Renal pelvis (tissue), 12 donors: ENCODE measurements at places on chromosomes 7 and 10. TPM values are rescaled to one million over a fixed set of nuclear protein-coding genes. Genes with fewer than 3 reads are reported as not detected.

- DNase-seq: no peak
These were observed 337.5 kb upstream of the KAT6B start for GRCh38 chr10:74488907-74489306.

DNA sequence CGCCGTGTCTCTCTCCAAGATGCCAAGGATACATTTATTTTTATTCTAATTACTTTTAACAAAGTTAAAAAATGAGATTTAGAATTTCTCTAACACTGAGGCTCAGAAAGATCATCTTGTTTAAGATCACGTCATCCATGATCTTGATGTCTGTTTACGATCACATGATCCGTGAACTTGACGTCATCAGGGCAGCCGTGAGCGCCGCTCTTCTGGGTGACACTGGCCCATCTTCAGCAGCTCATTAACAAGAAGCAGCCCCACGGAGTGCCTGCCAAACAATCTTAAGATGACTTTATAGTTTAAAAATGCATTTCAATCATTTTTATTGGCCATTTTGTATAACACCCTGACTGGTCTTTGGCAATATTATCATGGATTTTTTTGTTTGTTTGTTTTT is 291.1 kb upstream of the PRKCQ start:
- no peak for DNase-seq

DNA sequence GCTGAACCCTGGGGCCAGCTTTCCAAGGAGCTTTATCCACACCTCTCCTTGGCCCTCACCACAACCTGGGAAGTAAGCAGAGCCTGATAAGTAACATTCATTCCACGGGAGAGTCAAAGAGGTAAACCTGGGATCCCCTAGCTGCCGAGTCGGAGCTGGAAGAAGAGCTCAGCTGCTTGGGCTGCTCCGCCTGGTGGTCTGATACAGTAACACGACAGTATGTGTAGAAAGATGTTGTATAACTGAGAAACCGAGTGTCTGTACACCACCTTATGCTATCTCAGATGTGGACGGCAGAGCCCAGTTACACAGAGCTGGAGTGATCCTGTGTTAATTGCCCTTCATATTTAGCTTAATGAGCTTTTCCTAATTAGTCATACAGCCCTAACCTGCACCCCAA is 151.3 kb upstream of the KMT2E start:
- no peak for DNase-seq

DNA sequence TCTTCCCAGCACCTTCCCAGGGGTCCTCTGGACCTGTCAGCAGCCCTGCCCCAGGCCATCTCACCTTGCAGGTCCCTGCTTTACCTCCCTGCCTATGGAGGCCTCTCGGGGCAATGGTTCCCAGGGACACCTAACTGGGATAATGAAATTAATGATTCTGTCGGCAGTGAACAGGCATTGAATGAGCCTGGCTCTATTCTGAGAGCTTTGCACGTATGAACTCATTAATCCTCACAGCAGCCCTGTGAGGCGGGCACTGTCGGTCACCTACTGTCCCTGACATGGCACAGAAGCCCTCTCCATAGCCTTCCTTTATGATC is 22.9 kb downstream of the ADCYAP1R1 start:
- DNase-seq: no peak

DNA sequence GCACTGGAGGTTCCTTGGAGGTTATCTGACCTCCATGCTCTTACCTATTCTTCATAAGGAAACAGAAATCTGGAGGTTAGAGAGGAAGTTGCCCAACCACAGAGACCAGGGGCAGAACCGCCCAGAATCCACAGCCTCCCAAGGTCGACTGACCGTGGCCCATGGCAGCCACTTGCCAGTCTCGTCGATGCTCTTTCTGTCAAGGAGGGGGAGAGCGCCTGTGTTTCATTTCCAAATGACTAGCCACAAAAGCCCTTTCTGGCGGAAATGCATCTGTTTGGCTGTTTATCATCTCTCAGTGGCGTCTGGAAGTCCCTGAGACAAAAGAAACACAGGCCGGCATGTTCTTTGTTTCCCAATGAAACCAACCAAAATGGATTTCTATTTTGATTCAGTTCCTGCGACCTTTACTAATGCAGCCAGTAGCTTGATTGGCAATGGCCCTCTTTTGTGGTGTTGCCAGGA is 2.9 kb downstream of the RAMP3 start:
- DNase-seq: no peak

GRCh38 chr7:43569424-43569823 is 13.5 kb upstream of the STK17A start:
- no peak for DNase-seq

GRCh38 chr7:128826512-128826911 is 3.7 kb upstream of the FLNC start:
- no peak for DNase-seq

DNA sequence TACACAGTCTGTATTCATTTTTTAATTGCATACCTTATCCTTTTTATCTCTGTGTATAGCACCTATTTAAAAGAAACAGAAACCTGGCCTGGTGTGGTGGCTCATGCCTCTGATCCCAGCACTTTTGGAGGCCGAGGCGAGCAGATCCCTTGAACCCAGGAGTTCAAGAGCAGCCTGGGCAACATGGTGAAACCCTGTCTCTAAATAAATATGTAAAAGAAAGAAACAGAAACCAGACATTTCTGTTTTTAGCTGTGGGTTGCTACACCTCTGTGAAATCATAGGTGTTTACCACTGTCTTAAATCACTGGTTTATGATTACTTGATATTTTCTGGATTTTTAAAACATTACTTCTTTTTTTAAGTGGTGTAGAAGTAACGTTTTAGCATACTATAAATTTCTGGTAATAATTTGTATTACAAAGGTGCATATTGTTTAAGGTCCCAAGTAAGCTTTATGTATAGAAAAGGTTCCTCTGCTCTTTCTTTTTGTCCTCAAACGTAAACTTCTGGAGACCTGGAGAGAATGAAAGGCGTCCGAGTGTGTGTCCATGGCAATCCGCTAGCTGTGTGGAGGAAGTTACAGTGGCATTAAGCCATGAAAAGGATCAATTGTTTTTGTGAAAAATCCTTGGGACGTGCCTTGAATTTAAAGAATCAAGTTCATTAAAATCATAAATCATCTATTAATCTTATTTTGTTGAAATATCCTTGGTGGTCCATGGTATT is 41.1 kb downstream of the PTPRZ1 start:
- no peak for DNase-seq

GRCh38 chr7:100171087-100171681 is 2.8 kb upstream of the GAL3ST4 start:
- no peak for DNase-seq

GRCh38 chr7:65744406-65744805 is 128.5 kb upstream of the VKORC1L1 start:
- no peak for DNase-seq

GRCh38 chr10:8056871-8057331 is 2.4 kb downstream of the GATA3 start:
- no peak for DNase-seq

GRCh38 chr10:72906446-72906845 is 12.9 kb downstream of the OIT3 start:
- no peak for DNase-seq

GRCh38 chr7:98134420-98135228 is 28.0 kb downstream of the LMTK2 start:
- DNase-seq: no peak

- DNase-seq: no peak
These were observed 109.9 kb downstream of the ATXN7L1 start for GRCh38 chr7:105766421-105767073.

DNA sequence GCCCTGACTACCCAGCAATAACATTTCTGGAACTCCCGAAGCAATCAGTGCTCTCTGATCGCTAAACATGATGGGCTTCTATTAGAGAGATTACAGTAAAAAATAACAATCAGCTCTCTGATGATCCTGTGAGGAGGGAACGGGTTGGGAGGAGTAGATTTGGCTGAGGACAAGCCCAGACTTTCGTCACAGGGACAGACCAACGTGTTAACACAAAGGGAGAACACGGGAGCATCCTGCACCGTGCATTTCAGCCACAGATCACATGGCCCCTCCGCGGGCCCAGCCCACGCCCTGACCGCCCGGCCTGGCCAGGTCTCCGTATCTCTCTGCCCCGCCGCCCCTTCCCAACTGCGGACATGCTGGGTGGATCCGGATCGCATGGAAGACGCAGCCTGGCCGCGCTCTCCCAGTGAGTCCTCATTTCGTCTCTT is 95.0 kb upstream of the AGBL3 start:
- DNase-seq: peak; percentile 90

GRCh38 chr10:76543655-76544054 is 1094.0 kb downstream of the KCNMA1 start:
- no peak for DNase-seq

- no peak for DNase-seq
These were observed 14.3 kb upstream of the PRKAG2 start for GRCh38 chr7:151891182-151891581.

GRCh38 chr10:126137562-126138221 is 241.3 kb downstream of the FANK1 start:
- no peak for DNase-seq

DNA sequence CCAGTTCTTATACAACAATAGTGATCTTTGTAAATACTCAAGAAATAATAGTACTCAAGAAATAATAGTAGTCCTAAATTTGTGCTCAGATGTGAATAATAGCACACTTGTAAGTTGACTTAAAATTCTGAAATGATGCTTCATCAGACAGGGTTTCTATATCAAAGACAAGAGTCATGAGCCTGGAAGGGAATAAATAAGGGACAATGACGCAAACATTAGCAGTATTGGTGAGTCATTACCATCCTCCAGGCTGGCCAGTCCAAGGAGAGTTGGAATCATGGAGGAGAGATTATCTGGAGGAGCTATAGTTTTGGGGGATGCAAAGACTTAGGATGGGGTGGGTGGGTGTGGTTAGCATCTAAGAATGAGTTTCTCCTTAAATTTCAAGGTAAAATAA is 6.1 kb upstream of the SH3PXD2A start:
- DNase-seq: no peak

DNA sequence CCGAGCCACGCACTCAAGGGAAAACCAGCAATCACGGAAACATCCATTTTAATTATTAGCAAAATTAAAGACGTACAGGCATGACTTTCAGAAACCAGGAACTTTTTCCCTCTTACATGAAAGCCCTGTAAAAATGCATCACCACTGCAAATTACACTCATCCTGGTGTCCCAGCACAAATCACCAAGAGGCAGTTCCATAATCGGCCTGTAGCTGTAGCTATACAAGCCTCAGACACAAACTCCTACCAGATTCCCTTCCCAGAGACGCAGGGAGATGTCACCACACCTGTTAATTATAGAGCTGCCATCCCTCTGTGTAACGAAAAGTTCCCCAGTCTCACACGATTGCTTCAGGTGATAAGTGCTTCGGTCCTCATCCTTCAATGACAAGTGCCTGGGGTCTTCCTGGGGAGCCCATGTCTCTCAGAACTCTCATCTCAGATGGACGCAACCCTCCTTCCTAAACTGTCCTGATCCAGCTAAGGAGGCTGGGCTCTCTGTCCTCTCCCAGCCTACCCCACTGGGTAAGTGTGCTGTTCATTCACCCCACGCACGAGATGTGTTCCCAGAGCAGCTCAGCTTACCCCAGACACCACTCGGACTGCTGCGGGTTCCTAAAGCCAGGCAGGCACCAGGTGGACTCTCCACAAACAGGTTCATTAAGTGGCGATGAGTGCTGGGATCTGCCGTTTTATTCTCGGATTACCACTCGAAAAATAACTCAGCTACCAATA is 5.9 kb downstream of the FGFR2 start:
- DNase-seq: no peak

The KLF14 gene
- polyA plus RNA-seq: 0.46 TPM

The UCN3 gene
- polyA plus RNA-seq: 0.38 TPM

The ATAD1 gene
- polyA plus RNA-seq: 62.1 TPM

The MYH16 gene
- polyA plus RNA-seq: 0.39 TPM

The PILRA gene
- polyA plus RNA-seq: 4.5 TPM

The HSPA12A gene
- 48.7 TPM for polyA plus RNA-seq

The SAP25 gene
- 9.6 TPM for polyA plus RNA-seq

The GNB2 gene
- polyA plus RNA-seq: 195 TPM

The GJD4 gene
- polyA plus RNA-seq: 0.09 TPM

The SH2B2 gene
- 4.0 TPM for polyA plus RNA-seq

The COL13A1 gene
- 29.1 TPM for polyA plus RNA-seq

The EPO gene
- 0.34 TPM for polyA plus RNA-seq

The C7orf33 gene
- not detected for polyA plus RNA-seq

The NKX2-3 gene
- not detected for polyA plus RNA-seq
